M059J (cell line): ENCODE measurements at places on chromosomes 11 and 22. TPM values are rescaled to one million over a fixed set of nuclear protein-coding genes. Genes with fewer than 3 reads are reported as not detected.

Gene RSF1
- 31.0 and 32.7 TPM in 2 replicates for total RNA-seq

Gene MAP6
- total RNA-seq = 0.02 and 0.32 TPM in 2 replicates

Gene DAGLA
- 1.4 and 3.3 TPM in 2 replicates for total RNA-seq

DNA sequence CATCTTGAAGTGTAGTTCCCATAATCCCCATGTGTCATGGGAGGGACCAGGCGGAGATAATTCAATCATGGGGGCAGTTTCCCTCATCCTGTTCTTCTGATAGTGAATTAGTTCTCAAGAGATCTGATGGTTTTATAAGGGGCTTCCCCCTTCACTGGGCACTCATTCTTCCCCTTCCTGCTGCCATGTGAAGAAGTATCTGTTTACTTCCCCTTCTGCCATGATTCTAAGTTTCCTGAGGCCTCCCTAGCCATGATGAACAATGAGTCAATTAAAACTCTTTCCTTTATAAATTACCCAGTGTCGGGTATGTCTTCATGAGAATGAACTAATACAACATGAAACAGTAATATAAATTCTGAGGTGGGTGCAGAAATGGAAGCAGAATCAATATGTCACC lies 12.1 kb upstream of the SPTBN2 start:
- no peak for DNase-seq

Gene PIH1D2
- 1.4 and 1.9 TPM in 2 replicates for total RNA-seq

GRCh38 chr22:22865311-22866072 lies 22.1 kb upstream of the IGLL5 start:
- no peak for DNase-seq

Gene FGF19
- total RNA-seq = not detected in 2 replicates
